Naive thymus-derived CD8-positive, alpha-beta T cell (primary cell): ENCODE measurements at places on chromosomes 7 and 10. TPM values are rescaled to one million over a fixed set of nuclear protein-coding genes. Genes with fewer than 3 reads are reported as not detected.

Gene VWA2
- not detected for total RNA-seq

Gene CYP2C19
- total RNA-seq = not detected

DNA sequence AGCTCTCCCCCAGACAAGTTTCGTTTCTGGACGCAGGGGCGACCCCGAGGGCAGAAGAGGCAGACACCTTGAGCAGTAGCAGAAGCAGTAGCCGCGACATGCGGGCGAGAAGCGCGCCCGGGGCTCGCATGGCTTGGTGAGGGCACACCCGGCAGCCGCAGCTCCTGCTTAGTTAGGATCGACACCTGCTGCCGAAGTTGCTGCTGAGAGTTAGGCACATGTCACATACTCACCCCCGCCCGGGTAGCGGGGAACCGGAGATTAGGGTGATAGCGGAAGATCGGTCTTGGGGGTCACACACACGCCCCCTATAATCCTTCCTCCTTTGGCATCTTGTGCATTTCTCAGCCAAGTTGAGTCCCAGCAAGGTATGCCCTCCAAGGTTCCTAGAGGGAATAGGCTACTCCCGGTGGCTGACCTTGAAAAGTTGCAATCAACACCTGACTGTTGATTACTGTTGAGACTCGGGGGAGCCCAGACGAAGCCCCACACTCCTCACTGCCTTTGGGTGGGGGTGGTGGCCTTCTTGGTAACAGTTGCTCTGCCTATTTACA, 668 bp downstream of the GPR37 start:
- no peak for DNase-seq

- no peak for DNase-seq
Measured at GRCh38 chr7:139124084-139124914, 14.8 kb upstream of the ZC3HAV1 start.
